ENCODE measurements at places on chromosomes 13 and 19.

DNA sequence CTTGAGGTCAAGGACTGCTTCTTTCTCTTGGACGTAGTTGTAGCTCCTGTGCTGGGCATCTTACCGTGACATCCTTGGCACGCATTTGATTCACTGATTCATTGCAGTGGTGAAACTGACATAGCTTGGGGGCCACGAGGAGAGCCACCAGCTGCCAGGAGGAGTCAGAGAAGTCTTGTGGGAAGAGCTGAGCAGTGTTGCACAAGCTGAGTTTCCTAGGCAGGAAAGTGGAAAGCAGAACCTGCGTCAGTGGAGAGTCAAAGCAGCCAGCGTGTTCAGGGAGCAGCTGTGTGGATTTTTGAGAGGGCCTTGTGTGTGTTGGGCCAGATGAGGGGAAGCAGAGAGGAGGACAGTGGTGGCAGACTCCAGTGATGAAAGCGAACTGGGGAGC lies 5.3 kb upstream of the GPR183 start:
- no peak for DNase-seq

DNA sequence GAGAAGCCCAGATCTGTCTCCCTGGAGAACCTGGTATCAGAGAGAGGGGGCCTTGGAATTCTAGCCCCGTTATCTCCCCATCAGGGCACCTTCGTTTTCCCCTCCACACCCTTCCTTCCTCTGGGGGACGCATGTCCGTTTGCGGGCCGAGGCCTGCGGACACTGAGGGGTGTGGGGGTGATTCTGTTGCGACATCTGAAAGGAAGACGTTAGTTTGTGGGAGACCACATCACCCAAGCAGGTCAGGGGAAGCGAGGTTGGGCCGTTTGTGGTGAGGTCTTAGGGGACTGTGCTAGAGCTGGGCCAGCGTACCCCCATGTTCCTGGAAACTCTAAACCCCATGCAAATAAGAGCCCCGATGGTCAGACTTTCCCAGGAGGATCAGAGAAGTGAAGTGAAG lies 3.7 kb upstream of the HSH2D start:
- DNase-seq = no peak

GRCh38 chr13:46342538-46342937 lies 44.5 kb downstream of the RUBCNL start:
- no peak for DNase-seq

DNA sequence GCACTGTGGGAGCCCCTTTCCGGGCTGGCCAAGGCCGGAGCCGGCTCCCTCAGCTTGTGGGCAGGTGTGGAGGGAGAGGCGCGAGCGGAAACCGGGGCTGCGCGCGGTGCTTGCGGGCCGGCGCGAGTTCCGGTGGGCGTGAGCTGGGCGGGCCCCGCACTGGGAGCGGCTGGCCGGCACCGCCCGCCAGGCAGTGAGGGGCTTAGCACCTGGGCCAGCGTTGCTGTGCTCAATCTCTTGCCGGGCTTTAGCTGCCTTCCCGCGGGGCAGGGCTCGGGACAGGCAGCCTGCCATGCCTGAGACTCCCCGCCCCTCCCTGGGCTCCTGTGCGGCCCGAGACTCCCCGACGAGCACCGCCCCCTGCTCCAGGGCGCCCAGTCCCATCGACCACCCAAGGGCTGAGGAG lies 405.2 kb upstream of the PRR20A start:
- DNase-seq = no peak

GRCh38 chr13:23561261-23561660 lies 9.0 kb upstream of the TNFRSF19 start:
- no peak for DNase-seq

- no peak for DNase-seq
These were observed 13.3 kb downstream of the TNFRSF19 start for GRCh38 chr13:23583491-23583890.

DNA sequence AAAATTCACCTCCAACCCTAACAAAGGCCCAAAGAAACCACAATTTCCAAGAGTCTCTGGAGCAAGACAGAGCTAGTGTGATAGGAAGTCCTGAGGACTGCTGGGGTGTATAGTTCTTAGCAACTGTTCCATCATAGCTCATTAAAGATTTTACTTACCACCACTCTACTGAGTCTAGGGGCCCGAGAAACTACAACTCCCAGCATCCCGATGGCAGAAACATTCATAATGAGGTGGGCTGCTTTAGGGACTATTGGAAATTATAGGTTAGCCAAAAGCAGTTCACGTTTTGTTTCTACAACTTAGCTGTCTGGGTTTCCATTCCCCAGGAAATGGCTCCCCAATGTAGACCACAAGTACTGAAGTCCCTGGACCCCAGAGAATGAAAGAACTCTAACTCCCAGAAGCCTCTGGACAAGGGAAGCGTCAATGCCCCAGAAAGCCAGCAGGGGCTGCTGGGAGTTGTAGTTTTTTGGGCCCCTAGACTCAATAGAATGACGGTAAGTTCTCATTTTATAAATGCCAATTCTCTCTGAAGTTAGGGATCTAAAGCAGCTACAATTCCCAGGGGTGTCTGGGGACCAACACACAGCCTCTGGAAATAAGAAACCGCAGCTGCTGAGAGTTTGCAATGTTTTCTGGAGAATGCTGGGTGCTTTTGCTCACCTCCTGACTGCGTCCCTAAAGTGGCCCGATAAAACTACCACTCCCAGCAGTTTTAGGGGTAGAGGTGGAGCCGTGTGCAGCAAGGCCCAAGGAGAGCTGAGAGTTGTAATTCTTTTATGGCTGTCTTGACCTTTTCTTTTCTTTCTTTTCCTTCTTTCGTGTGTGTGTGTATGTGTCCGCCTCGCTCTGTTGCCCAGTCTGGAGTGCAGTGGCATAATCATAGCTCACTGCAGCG lies 11.1 kb downstream of the FTL start:
- no peak for DNase-seq

GRCh38 chr13:75647126-75647784 lies 11.1 kb downstream of the LMO7 start:
- no peak for DNase-seq

- DNase-seq = no peak
These were observed 6.4 kb downstream of the RFX2 start for GRCh38 chr19:6103894-6104293.

- no peak for DNase-seq
These were observed 118.2 kb downstream of the SIPA1L3 start for GRCh38 chr19:38024992-38025908.

DNA sequence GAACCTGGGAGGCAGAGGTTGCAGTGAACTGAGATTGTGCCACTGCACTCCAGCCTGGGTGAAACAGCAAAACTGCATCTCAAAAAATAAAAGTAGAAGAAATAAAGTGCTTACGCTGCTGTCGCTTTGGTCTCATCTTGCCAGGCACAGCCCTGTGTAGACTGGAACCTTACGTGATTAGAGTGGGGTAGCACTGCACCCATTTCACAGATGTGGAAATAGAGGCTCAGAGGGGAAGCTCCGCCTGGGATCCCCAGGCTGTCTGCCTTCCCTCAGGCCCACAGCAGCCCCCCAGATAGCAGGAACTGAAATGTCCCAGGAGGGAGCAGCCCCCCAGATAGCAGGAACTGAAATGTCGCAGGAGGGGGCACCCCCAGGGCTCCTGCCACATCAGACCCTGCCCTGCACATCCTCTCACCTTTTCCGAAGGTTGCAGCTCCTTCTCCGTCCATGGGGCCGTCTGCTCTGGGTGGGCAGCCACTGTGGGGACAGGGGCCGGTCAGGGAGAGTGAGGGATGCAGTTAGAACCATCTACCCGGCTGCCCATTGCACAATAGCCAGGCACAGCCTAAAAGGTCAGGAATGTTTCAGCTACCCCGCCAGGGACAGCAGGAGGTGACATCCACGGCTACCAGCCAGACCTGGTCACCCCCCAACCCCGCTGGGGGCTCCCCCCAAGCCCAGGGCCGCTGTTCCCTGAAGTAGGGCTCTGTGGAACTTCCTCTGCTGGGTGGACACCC lies 1.9 kb downstream of the PLIN4 start:
- no peak for DNase-seq

DNA sequence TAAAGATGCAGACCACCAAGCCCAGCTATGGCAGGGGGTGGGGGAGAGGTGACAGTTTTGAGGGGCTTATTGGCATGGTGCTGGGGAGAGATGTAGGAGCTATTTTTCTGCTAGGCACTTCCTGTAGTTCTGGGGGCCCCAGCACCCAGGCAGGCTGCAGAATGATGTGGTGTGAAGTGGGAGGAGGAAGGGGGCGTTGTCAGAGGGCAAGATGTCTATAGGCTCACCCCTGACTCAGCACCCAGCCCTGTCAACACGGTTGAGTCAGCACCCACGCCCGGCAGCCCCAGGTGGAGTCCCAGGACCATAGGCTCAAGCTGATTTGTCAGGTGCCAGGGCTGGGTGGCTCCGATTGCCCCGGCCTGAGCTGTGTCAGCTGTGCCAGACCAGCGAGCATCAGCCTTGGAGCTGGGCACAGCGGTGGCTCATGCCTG lies 5.8 kb downstream of the KLF2 start:
- DNase-seq = peak; percentile 95

GRCh38 chr19:4390017-4390566 lies 10.3 kb downstream of the SH3GL1 start:
- DNase-seq = no peak

- DNase-seq = no peak
These were observed 64.8 kb downstream of the PEPD start for GRCh38 chr19:33456845-33457220.

GRCh38 chr19:12987781-12988180 lies 7.5 kb upstream of the NFIX start:
- DNase-seq = no peak

- DNase-seq = no peak
These were observed 7.1 kb upstream of the ICAM3 start for GRCh38 chr19:10346509-10346908.

GRCh38 chr13:51644654-51645053 lies 60.4 kb downstream of the WDFY2 start:
- DNase-seq = no peak

DNA sequence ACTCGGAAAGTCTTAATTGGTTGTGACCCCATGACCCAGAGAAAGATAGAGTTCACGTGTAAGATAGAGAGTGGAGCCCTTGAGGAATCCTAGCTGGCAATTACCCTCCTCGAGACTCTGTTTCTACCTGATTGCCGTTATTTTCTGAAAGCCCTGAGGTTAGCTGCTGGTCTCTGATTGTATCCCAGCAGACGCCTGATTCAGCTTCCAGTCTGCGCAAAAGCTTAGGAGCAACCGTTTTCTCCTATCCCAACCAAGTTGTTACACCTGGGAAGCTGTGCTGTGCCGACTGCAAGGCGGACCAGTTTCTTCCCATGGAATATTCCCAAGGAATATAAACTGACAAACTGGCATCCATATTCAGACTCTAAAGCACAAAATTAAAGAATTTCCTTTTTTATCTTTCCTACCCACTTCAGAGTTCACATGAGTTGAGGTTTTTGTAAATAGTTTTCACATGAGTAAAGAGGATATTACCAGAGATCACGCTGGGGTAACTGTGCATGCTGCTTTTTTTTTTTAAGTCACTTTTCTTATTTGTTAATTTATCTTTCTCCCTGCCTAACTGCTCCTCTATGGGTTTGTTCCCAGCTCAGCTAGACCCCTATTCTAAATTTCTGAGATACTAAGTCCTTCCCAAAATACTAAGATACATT lies 1.5 kb upstream of the TRPC4 start:
- no peak for DNase-seq

- DNase-seq = no peak
These were observed 202.6 kb upstream of the UFM1 start for GRCh38 chr13:38147050-38147449.

DNA sequence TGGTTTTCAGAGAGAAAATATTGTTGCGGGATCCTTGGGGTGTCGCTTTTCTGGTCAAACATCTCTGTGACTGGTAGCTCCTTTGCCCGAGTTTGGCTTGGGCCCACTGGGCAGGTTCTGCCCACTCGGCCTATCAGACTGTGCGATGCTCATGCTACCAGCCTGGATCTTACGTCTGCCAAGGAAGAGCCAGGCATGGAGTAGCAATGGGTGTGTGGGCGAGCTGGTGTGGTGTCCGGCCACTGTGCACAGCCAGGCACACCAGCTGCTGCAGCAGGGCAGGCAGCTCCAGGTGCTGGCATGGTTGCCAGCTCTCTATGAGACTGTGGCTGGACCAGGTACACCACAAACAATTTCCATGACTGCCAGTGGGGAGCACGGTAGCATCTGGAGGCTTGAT lies 1351.8 kb upstream of the PCDH20 start:
- no peak for DNase-seq

DNA sequence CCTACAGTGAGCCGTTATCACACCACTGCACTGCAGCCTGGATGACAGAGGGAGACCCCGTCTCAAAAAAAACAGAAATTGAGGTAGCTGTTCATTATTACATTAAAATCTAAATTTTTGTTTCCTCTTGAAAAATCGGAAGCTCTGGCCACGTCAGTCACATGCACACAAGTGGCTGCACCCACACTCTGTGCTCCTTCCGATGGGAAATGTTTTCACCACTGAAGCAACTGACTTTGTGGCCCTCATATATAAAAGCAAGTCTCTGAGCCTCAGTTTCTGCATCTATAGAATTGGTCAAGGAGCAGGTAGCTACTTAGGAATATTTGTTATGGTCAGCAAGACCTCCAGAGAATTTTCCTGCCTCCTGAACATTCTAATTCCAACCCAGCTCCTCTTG lies 4.5 kb downstream of the LRRC25 start:
- DNase-seq = no peak

DNA sequence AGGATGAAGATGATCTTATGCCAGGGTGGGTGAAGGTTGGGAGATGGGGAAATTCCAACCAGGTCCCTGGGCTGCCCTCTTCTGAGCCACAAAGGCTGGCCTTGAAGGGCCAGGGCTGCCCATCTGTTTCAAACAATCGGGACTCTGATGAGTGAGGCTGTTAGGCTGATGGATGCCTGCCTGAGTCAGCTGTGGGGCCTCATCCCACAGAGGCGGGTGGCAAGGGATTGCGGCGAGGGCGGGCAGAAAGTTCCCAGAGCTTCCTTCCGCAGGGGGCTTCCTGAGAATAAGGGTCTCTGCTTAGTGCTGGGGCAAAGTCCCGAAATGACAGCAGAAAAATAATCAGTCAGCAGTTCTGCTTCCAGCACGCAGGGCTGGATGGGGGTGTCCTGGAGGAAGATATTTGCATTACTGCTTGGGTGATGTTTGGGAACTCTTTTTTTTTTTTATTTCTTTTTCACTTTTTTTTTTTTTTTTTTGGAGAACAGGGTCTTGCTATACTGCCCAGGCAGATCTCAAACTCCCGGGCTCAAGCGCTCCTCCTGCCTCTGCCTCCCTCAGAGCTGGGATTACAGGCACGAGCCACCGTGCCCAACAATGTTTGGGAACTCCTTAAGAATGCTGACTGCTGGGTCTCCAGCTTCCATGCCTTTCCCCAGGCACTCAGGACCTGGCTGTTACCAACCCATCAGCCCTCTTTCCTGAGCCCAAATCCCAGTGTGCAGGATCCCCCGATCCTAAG lies 14.1 kb downstream of the SH3GL1 start:
- no peak for DNase-seq

DNA sequence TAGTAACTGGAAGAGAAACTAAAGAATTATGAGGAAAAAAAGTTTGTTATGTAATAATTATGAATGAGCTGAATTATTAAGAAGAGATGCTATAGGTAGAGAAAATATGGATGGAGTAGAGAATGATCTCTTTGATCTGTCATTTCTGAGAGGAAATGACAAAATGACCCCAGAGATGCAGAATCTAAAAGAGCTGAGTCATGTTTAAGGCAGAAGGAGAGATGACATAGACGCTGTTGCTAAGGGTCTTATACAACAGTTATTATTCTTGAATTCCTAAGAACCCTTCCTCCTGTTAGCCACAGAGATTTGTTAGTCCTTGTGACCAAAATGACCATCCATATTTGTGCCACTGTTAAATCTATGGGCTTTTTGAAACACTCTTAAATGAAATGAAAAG lies 58.3 kb upstream of the FREM2 start:
- no peak for DNase-seq
